ENCODE measurements at places on chromosomes 4 and X.

- no peak for DNase-seq
Measured at GRCh38 chr4:39792529-39792928, 94.6 kb downstream of the UBE2K start.

- no peak for DNase-seq
Measured at GRCh38 chr4:77158487-77158861, 1.5 kb downstream of the CCNG2 start.

- no peak for DNase-seq
Measured at GRCh38 chrX:153454901-153455550, 9.2 kb upstream of the TREX2 start.

GRCh38 chr4:40316333-40316781 lies 18.8 kb upstream of the CHRNA9 start:
- no peak for DNase-seq

GRCh38 chr4:105596684-105597083 lies 44.3 kb downstream of the ARHGEF38 start:
- DNase-seq: no peak

DNA sequence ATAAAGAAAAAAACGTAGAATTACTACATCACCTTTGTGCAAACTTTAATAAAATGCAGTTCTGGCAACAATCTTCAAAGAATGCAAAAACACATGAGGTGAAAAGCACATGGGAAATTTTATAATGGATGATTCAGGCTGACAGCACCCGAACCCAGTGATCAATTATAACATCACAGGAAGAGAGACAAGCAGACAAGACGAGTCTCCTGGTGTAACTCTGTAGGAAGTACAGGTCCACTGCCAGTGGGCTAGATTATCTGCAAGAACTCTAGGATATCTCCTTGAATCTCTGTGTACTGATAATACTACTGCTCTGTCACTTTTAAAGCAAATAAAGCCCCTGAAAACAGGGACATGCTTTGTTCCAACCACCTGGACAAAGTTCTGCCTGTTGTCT lies 58.9 kb upstream of the NXF3 start:
- DNase-seq: no peak

- DNase-seq: no peak
Measured at GRCh38 chr4:24734511-24734910, 60.9 kb upstream of the SOD3 start.

Measured in NCI-H1048 (cell line).